ENCODE measurements at places on chromosomes 7 and 10.

DNA sequence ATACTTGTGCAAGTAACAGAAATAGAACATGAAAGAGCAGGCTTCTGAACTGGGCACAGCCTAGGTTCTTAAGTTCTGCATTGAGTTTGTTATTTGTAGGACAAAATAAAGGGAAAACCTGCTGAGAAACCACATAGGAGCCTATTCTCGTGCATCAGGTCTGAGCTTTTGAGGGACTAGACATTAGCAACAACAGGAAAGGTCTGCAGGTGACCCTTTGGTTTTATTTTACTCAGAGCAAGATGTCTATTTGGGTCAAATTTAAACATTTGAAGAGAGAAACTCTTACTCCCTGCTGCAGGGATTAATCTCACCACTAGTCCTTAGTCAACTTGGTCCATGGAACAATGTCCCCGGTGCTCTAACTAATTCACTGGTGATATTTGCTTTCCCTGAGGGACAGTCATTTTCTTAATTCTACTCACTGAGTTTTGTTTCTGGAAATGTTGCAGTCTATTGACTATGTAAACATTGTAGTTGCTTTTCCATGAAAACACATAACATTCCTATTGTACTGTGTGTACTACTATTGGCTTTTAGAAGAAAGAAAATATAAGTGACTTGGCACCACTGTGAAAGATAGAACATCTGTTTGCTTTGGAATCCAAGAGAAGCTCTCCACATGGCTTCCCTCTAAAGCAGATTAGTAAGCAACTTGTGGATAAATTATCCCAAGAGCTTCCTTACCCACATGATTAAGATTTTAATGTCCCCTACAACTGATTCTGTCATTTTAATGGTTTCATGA lies 108.2 kb downstream of the CHRM2 start:
- DNase-seq, result no peak

DNA sequence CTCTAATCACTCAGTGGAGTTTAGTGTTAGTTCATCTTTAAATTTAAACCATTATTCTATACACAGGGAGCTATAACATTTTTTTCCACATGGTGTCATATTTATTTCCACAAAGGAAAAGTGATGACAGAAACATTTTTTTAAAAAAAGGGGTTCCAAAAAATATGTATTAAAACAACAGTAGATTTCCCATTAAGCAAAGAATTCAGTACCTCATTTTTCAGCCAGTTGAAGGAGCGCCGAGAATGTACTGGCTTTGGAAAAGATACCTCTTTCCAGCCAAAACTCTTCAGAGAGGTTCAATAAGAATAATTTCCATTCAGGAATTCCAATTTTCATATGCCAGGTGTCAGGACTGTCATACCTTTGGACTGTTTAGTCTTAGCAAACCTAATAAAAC lies 250.5 kb upstream of the MEOX2 start:
- no peak for DNase-seq

DNA sequence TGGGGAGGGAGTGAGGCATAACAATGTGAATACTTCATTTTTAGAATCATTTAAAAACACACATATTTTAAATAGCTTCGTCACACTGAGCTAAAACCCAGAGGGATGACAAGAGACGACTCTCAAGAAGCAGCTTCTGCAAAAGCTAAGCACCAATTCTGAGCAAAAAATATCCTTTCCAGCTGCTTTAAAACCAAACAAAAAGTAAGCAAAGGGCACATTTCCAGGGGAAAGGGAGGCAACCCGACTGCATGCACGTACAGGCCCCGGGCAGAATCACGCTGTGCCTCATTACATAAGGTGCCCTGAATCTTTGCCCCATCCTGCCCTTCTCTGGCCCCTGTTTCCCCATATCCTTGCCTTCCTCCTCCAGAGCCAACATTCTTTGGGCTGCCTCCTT lies 78.4 kb downstream of the DGKI start:
- DNase-seq, result no peak

DNA sequence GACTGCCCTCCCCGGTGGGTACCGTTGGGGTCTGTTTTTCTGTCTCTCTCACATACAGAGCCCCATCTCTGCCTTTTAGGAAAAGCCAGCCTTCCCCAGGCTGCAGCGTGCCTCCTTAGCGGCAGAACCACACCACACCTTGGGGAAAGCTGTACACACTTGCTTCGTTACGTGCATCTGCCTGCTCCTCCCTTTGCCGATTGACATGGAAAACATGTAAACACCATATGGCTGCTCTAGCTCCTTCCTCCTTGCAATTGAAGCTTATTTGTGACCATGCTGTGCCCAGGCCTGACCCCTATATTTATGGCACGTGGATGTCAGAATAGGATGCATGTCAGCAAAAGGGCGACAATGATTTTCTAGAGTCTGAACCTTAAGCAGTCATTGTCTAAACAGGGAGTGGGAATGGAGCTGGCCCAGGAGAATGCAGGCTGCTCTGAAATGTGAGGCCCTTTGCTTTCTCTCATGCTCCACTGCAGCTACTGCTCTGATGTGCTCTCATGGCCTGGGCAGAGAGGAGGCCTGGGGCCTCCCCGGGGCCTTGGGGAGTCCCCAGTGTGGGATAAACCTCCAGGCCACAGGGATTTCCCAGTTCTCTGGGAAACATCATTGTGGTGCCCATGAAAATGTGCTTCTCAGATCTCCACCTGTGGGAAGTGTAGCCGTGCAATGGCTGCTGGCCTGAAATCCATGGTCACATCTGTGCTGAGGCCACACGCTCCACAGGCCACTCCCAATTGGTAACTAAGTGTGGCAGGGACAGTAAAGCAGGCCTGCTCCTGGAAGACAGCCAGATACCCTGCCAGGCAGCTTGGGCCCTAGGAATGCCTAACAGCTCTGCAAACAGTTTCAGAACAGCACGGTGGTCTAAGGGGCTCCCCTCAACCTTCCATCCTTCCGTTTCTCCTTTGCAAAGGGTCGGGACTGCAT lies 18.6 kb downstream of the PDE6C start:
- DNase-seq, result no peak
